ENCODE measurements at places on chromosomes 16 and 17.

DNA sequence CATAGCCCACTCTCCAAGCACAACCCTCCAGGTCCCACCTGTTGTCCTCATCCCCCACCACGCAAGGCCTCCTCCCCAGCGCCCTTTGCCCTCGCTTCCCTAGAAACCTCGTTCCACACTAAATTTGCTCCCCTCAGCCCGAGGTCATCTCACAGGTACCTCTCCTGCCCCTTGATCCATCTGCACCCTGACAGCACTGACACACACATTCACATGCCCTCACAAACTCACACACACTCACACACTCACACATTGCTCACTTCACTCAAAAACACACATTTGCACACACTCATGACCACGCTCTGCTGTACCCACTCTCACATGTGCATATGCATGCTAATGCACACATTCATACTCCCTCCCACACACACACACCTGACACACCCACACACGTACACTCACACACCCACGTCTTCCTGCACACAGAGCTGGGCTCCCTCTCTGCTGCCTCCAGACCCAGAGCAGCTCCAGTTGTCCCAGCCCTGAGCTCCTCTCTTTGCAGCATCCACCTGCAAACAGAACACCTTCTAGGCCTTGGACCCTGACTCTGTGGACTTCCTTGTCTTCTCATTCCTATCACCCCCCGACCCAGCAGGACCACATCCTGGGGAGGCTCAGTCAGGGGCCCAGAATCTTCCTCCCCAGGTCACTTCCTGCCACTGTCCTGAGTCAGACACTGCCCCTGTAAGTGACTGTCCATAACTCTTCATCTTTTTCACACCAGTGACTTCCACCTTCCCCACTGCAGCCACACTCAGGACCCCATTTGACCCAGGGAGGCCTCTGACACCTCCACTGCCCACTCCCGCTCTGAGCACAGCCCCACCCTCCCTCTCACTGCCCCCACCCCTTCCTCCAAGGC lies 4.9 kb downstream of the ASGR2 start:
- DNase-seq, result no peak

GRCh38 chr17:56159826-56160380 lies 6.6 kb downstream of the ANKFN1 start:
- no peak for DNase-seq

- no peak for DNase-seq
These were observed 126.0 kb upstream of the GOT2 start for GRCh38 chr16:58859958-58860669.

DNA sequence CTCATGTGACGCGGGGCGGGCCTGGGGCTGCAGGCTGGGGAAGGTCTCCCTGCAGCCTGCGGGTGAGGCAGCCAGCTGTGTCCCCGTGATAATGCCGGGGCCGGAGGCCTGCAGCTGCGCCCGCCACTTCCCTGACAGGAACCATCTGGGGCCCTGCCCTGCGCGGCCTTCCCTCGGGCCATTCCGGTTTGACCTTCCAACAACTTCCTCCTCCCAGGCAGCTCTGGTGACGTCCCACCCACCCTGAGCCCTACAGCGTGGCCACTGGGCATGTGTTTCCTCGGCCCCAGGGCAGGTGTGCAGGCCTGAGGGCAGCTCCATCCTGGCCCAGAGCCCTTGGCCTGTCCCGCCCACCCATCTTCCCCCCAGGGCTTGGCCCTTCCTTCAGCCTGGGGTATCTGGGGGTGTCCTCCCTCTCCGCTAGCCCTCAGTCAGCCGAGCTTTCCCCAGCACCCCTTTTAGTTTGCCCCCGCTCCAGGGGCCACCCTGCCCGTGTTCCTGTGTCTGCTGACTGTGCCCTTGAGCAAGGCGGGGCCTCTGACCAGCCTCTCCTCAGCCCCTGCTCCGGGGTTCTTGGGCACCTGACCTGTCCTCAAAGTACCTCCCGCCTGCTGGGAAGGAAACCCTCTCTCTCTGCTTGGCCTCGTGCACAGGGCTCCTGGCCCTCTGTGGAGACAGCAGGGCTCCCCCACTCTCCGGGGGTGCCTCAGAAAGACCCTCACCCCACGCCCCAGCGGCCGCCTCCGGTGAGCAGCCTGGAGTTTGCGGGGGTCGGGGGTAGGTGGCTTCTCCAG lies at the start of gene CBFA2T3:
CBFA2T3 (minus strand) TSS at position 190 of the 794 bp plus-strand sequence. CDS start 400 bp downstream, outside the sequence.
- no peak for DNase-seq

GRCh38 chr17:16066125-16066524 lies 66.5 kb downstream of the TTC19 start:
- DNase-seq, result no peak

DNA sequence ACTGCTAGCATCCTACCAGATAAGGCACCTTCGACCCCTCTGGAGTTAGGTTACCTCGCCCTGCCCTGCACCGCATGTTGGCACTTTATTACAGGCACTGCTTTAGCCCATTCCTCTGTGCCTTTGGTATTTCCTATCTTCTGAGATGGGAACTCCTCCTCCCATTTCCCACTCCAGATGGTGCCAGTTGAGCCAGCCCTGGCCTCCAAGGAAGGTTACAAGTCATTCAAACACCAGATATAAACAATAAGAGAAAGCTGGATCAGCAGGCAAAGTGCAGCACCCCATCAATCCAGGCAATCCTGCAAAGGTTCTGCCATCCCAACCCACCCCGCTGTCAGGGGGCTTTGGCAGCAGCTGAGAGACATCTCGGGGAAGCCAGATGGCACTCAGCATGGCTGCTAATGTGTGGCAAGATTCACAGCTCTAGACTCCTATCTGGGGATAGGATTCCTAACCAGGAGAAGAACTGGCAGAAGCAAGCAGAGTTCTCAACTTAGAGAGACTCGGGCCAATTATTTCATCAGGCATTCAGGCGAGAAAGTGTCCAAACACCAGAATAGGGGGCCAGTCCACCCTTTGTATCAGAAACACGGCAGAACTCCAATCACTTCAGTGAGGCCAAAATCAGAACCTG lies 113.0 kb downstream of the COPRS start:
- DNase-seq, result no peak

DNA sequence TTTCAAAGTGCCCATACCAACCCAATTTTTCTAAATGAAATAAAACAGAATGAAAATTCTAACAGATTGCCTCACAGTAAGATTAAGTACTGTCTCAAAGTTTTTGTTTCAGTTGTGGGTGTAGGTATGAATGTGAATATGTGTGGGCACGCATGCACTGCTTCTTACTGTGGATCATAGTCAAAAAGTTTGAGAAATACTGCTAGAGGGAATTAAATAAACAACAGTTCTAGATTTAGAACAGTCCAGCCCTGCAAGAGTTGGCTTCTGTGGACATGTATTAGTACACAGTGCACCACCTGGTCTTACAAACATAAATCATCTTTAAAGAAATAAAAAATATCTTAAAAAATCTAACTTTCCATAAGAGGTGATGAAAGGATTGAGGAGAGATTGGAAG lies 8.4 kb downstream of the ZNF652 start:
- DNase-seq, result no peak

DNA sequence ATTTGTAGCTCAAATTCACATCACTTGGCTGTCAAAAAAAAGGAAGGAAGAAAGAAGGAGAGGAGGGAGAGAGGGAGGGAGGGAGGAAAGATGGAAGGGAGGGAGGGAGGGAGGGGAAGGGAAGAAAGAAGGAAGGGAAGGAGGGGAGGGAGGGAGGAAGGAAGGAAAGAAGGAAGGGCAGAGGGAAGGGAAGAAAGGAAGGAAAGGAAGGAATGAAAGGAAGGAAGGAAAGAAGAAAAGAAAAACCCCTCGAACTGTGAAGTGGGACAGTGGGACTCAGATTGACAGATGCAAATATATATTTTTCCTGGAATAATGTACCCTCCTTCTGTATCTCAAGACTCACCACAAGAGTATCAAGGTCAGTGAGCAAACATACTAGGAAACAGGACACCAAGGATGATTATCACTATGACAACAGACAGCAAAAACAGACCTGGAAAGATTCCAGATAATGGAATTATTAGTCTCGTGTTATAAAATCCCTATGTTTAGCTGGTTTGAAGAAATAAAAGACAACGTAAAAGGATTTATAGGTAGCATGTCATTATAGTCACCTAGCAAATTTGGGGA lies 24.2 kb upstream of the ABCA3 start:
- DNase-seq, result no peak

GRCh38 chr17:7215652-7216180 lies 3.9 kb downstream of the DLG4 start:
- DNase-seq, result no peak

DNA sequence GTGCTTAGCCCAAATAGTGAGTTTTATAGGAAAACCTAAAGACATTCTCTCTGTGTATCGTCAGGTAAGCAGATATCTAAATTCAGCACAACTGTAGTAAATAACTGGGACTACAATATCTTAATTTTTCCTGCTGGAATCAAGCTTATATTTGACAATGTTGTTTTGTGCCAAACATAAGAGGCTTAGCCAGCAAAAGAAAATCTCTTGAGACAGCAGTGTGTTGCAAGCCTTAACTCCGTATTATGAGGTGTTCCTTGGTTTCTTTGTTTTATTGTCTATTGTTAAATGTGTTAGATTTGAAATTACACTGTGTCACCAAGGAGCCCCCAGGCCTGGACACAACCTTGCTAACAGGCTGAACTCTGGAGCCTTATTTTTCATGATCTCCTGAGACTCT lies 1570.6 kb upstream of the GOT2 start:
- no peak for DNase-seq

GRCh38 chr16:57890752-57891111 lies 80.2 kb downstream of the CNGB1 start:
- DNase-seq, result no peak

GRCh38 chr16:57175896-57176295 lies 9.9 kb downstream of the PSME3IP1 start:
- DNase-seq, result no peak

- no peak for DNase-seq
These were observed 75.2 kb downstream of the KATNIP start for GRCh38 chr16:27625050-27625697.

GRCh38 chr17:45979137-45979536 lies 19.9 kb upstream of the STH start:
- no peak for DNase-seq

GRCh38 chr17:16926571-16927451 lies 45.1 kb downstream of the TNFRSF13B start:
- DNase-seq, result no peak

DNA sequence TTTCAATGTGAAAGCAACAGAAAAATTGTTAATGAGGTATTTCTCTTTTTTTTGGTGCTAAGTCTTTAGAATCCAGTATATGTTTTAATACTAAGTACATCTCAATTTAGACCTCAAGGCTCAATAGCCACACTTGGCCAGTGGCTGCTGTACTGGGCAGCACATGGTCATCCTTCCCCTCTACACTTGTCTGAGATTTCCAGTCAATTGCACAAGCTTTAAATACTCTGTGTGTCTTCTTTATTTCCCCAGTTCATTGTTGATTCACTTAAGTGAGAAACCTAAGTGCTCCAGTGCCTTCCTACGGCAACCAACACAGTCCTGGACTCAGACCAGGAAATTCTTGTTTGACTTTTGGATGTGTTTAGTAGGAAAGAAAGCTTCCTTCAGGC lies 62.2 kb downstream of the TNRC6C start:
- no peak for DNase-seq

- DNase-seq, result no peak
These were observed 7.9 kb downstream of the MAPK8IP3 start for GRCh38 chr16:1713933-1714332.

DNA sequence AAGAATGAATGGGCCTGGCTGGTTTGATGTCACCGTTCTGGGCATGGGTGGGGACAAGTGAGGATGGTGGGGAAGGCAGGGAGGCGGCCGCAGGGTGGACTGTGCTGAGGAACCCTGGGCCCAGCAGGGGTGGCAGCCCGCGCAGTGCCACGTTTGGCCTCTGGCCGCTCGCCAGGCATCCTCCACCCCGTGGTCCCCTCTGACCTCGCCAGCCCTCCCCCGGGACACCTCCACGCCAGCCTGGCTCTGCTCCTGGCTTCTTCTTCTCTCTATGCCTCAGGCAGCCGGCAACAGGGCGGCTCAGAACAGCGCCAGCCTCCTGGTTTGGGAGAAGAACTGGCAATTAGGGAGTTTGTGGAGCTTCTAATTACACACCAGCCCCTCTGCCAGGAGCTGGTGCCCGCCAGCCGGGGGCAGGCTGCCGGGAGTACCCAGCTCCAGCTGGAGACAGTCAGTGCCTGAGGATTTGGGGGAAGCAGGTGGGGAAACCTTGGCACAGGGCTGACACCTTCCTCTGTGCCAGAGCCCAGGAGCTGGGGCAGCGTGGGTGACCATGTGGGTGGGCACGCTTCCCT lies 6.5 kb upstream of the SERPINF1 start:
- DNase-seq, result no peak

GRCh38 chr17:73343168-73343634 lies 31.4 kb upstream of the CDC42EP4 start:
- no peak for DNase-seq

DNA sequence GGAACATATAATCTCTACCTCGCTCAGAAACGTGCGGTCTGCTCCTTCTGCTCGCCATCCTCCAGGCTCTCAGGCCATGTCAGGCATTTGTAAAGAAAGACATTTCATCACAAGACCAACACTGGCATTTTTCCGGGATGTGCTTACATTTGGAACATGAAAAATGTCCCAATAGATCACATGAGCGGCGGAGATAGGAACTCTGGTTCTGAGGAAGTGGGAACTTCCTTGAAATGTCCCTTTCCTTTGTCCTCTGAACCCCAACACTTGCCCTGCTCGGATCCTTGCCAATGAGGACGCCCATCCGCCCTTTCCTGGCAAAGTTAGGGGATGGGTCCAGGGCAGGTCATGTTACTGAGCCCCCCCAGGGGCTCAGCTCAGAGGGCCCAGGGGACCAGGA lies 130.5 kb downstream of the MAF start:
- no peak for DNase-seq

GRCh38 chr16:85100265-85100664 lies 12.0 kb downstream of the CIBAR2 start:
- DNase-seq, result no peak

DNA sequence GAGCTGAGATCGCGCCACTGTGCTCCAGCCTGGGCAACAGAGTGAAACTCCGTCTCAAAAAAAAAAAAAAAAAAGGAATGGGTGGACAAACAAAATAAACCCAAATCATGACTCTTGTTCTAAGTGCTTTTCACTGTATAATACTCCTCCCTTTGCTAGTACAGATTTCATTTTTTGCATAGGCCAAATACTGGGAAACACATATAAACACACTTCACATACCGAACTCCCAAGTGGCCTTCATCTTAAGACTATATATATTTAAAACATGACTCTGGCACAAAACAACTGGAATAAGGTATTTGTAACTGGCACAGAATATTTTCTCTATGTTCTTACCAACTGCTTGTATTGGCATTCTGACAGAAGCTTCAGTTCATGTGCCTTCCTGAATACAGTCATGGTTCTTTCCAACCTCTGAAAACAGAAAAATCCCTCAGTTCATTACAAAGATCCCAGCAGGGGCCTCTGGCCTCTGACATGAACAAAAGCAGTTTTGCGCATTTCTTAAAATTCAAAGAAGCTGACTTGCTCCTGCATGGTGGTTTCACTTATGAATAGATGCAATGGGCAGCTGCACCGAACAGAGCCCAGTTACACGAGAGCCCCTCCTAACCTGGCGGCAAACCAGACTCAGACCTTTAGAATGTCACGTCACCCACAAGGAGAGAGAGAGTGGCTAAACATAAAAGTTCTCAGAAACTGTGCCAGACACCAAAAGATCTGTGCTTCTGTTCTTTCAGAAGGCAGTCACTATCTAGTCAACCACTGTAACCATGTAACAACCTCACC lies 19.1 kb upstream of the COPRS start:
- DNase-seq, result no peak

Measured in stimulated activated CD8-positive, alpha-beta memory T cell treated with anti-CD3 and anti-CD28 coated beads, Interleukin-2, amount 100 ng/mL, for 1 hour (primary cell).